ENCODE measurements at places on chromosomes 3 and 15. TPM values are rescaled to one million over a fixed set of nuclear protein-coding genes. Genes with fewer than 3 reads are reported as not detected.

CLDN1 gene
- total RNA-seq: 0.39 TPM

GRCh38 chr15:45320581-45321205 is 57.7 kb downstream of the GATM start:
- no peak overlapping the region for H3K4me3 ChIP-seq
- no peaks in the 10 kb centered on the region for H3K4me1 ChIP-seq
- DNase-seq: no peak
- no peaks in the 10 kb centered on the region for H3K27me3 ChIP-seq

DNA sequence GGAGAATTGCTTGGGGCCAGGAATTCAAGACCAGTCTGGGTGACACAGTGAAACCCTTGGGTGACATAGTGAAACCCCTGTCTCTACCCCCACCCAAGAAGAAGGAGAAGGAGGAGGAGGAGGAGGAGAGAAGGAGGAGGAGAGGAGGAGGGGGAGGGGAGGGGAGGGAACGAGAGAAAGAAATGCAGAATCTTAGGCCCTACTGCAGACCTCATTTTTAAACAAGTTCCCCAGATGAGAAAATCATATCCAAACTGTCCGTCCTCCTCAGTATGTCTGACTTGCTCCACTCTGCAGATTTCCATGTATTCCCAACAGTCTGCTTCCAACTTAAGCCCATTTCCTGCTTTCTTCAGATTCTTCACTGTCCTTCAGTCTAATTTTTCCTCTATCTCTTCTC is 63.9 kb upstream of the NUDT16 start:
- no peaks in the 10 kb centered on the region for H3K4me1 ChIP-seq
- DNase-seq: no peak
- H3K27ac ChIP-seq: no peak overlapping the region
- no peak overlapping the region for H3K4me3 ChIP-seq
- H3K36me3 ChIP-seq: no peaks in the 10 kb centered on the region
- H3K27me3 ChIP-seq: no peaks in the 10 kb centered on the region

GRCh38 chr3:48118322-48118721 is 69.9 kb downstream of the CDC25A start:
- no peak for DNase-seq
- H3K36me3 ChIP-seq: no peaks in the 10 kb centered on the region
- no peaks in the 10 kb centered on the region for H3K27me3 ChIP-seq
- H3K27ac ChIP-seq: no peak overlapping the region
- H3K4me1 ChIP-seq: no peaks in the 10 kb centered on the region
- H3K4me3 ChIP-seq: no peak overlapping the region

DNA sequence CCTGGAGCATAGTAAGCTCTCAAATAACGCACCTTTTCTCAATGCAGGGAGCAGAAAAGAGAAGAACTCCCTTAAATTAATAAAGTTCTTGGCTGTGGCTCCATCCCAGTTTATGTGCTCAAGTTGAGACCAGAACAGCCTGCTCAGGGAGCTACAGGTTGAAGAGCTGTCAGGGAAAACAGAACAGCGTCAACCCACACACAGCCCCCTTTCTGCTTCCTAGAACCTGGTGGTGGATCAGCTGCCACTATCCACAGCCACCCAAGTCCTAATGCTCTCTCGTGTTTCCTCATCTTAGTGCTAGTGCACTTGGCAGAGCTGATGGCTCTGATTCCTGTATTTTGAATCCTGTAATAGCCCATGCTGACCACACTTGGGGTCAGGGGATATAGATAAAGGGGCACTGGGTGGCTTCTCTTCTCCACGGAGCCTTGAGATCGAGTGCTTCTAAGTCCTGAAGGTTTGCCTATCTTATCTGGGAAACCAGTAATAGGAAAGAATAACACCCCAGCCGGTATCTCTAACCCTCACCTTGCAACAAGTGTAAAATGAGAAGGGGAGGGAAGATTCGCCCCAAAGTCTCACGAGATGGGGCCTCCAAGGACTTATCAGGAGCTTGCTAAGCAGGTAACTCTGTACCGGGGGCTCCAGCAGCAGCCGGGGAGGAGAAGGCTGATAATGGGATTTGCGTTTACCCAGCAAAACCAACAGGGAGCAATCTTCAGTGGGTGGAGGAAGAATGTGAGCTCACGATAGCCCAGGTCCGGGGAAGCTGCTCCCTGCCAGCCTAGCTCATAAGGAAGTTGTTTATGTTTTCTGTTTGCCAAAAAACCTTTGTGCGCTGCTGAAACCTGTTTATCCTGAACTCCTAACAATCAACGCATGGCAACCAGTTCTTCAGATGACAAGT is 136.2 kb upstream of the ICE2 start:
- no peak for DNase-seq
- no peak overlapping the region for H3K27ac ChIP-seq
- no peaks in the 10 kb centered on the region for H3K27me3 ChIP-seq
- no peak overlapping the region for H3K4me3 ChIP-seq
- peaks cover 19% of the 10 kb centered on the region for H3K4me1 ChIP-seq
